ENCODE measurements at places on chromosomes 2 and 18.

DNA sequence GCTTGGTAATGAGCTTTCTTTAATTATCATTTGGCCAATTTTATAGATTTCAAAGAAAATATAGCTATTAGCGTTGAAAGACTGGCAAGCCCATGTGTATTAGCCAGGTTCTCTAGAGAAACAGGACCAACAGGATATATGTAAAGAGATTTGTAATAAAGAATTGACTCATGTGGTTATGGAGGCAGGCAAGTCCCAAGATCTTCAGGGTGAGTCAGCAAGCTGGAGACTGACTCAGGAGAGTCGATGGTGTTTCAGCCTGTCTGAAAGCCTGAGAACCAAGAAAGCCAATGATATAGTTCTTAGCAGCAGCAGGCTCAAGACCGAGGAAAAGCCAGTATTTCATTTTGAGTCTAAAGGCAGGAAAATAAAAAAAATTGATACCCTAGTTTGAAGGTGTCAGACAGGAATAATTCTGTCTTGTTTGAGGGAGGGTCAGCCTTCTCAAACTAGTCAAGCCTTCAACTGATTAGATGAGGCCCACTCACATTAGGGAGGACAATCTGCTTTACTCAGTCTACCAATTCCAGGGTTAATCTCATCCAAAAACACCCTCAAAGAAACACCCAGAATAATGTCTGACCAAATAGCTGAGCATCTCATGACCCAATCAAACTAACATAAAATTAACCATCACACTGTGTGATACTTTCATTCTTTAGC is 78.3 kb upstream of the CRIM1 start:
- peak; percentile 100 for ATAC-seq

DNA sequence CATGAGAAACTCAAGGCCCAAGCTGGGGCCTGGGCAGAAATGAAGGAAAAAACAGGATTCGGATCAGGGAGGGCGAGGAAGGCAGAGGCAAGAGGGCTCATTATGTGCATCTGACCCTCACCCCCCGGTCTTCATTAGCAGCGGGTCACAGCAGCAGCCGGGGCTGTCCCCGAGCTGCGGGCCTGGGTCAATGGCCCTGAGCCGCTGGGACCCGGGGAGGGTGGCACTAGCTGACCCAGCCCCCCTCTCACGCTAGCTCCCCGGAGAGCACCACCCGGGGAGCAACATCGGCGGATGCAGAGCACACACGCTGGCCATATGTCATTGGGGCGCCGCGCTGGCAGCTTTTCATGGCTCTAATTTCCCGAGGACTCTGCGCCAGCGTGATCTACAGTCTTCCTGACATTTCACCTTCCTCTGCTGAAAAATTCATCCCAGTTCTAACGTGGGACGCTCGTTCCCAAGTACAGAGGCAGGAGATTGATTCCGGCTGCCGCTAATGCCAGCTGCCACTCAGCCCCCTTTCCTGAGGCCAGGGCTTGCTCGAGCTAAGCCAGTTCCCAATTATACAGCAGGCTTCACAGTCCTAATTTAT is 63.7 kb downstream of the EIPR1 start:
- no peak for ATAC-seq

- ATAC-seq, result no peak
These were observed 96.8 kb downstream of the PRKCE start for GRCh38 chr2:45748239-45748638.

DNA sequence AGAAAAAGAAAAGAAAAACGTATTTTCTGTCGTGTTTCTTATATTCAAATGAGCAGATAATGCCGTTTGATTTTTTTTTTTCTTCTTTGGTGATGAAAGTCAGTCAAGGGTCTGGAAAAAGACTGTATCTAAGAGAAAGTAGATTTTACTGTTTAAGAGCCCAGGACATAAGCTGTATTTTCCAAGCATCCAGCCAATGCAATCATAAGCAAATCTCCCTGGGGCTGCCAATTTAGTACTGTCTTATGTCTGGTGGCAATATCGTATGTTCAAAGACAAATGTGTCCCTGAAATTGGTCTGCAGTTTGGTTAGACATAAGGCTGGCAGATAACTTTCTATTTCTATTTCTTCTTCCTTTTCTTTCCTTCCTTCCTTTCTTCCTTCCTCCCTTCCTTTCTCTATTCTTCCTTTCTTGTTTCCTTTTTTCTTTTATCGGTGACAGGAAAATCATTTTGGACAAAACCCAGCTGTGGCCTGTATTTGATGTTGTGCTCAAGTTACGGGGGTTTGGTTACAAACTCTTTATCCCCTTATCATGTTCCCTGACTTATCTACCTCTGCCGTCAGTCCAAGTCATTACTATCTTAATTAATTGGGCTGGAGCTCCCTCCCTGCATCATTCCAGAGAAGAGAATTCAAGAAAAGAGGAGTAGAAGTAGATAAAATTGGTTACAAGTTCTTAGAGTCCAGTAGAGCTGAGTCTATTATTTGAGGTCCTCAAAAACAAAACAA is 683.4 kb upstream of the FSHR start:
- ATAC-seq, result no peak

DNA sequence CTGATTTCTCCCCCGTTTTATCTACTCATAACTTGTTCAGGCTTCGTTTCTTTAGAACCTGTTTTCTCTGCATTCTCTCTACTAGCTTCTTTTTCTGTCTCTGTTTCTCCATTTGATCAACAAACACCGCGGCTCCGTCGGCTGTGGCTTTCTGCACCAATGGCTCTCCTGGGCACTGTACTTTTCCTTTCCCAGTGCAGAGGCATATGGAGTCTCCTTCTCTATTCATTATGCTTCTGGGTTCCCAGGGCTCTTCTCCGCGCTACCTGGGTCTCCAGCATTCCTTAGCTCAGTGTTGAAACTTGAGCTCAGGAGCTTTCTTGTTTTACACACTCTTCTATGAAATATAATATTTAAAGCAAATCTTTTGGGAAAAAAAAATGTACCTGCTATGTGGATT is 196.6 kb upstream of the SOX11 start:
- ATAC-seq, result no peak

- ATAC-seq, result peak; percentile 57
These were observed 326.5 kb upstream of the THUMPD2 start for GRCh38 chr2:40105593-40105992.

DNA sequence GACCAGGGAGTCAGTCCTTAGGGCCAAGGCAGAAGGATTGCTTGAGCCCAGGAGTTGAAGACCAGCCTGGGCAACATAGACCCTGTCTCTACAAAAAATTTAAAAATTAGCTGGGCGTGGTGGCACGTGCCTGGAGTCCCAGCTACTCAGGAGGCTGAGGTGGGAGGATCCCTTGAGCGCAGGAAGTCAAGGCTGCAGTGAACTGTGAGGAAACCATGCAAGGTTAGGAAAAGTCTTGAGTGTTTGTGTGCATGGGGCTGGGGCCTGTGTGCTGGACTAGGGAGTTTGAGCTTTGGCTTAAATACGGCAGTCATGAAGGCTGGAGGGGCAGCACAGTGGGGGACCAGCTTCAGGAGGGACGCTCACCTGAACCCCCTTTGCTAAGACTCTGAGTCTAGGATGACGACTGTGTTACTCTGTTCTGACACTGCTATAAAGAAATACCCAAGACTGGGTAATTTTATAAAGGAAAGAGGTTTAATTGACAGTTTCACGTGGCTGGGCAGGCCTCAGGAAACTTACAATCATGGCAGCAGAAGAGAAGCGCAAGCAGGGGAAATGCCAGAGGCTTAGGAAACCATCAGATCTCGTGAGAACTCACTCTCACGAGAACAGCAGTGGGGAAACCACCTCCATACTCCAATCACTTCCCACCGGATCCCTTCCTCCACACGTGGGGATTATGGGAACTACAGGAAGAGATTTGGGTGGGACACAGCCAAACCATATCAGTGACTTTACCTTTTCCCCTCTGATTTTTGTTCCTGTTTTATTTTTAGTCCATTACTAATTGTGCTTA is 39.4 kb downstream of the GORASP2 start:
- ATAC-seq, result no peak

GRCh38 chr2:161128885-161129284 is 31.3 kb upstream of the TANK start:
- ATAC-seq, result no peak

DNA sequence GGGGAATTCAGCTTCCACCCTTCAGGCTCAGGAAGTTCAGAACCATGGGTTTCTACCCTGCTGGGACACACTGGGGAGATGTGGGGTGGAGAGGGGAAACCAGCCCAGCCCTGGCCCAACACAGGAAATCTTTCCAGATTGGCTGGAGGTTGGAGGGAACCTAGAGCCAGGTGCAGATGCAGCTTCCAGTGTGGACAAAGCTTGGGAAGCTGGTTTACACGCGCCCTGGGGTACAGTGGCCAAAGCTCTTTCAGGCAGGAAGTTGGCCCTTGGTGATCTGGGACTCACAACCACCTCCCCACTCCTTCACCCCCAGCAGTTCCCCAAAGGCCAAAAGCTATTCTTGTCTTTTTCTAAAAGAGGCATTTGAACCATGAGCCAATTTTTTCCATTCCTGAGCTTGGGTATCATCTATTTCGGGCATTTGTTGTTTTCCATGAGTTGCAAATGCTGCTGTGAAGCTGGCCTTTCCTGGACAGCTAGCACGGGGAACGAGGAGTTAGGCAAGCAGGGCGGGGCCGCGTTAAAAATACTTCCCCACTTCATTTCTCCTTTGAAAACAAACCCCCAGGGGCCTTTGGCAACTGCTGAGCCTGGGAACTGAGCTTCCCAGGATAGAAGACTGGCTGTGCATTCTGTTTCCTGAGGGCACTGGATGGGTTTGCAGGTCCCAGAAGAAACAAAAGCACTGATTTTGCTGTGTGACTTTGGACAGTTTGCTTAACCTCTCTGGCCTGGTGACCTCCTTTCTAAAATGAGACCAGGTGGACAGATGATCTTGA is 3.1 kb upstream of the ARID5A start:
- ATAC-seq, result no peak

DNA sequence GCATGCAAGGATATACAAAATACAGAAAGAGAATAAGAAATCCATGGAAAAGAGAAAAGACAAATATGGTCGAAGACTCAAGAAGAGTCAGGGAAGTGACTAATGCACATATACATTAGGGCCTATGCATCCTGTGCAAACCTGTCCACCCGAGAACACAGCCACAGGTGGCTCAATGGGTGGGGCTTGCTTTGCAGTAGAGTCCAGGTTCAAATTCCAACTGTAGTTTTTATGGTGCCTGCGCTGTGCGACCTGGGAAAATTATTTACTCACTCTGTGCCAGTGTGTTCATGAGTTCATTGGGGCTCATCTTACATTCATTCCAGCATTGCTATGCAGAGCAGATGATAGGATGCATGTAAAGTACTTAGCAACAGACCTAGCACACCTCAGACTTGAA is 244.7 kb downstream of the CTNNA2 start:
- ATAC-seq, result no peak

GRCh38 chr2:75518638-75519465 is 41.9 kb downstream of the EVA1A start:
- ATAC-seq, result no peak

- peak; percentile 59 for ATAC-seq
These were observed 147.2 kb upstream of the CELF4 start for GRCh38 chr18:37712776-37713175.

DNA sequence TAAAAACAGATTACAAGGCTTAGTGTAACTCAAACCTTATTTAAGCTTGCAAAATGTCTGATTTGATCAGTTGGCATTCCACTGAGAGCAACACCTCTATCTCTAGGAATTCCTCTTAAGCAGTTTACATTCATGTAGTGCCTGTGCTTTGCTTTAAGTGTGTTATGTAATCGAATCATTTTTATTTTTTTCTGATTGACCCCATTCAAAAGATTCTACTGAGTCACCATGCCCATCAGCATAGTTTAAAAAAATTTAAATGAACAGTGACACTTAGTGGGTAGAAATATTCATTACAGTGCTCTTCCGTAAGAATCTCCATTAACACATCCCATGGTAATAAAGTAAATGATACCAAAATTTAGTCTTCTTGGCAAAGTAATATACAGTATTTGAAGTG is 67.8 kb upstream of the SLC4A10 start:
- ATAC-seq, result no peak

- no peak for ATAC-seq
These were observed 48.8 kb downstream of the SH3BP4 start for GRCh38 chr2:235000426-235001236.

DNA sequence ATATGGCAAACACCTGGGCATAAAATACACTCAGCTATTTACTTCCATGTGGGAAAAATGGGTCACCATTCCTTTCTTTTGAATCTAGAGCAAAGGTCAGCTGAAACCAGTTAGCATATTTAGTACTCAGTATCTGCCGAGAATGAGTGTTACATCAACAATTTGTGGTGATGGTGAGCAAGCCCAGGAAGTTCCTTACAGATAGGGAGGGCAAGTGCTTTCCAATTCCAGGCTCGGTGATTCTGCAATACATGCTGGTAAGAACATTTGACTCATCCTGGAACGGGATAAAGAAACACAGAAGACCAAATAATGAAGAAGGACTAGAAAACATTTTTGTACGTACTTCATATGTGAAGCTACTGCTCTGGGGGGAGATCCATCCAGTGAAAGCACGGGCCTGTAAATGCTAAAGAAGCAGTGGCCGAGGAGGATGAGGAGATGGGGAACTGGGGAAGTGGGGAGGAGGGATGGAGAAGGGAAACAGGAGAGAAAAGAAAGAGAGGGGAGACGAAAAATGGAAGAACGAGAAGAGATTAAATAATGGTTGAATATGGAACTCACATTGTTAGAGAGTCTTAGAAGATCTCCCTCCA is 251.9 kb downstream of the TTC32 start:
- ATAC-seq, result peak; percentile 88

DNA sequence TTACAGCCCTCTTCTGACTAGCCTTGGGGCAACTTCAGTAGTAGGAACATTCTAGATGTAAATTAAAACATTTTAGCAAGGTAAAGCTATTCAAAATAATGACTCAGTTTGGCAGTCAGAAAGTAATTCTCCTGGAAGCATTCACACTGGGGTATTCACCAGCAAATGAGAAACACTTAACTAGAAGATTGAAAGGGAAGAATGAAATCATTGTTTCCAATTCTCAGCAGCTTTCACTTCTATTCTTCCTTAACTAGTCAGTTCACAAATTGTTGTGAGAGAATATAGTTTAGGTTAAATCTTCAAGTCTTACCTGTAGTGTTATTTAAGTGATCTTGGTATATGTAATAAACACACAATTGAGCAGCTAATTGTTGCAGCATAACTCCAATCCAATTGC is 1135.6 kb upstream of the FAM98A start:
- no peak for ATAC-seq

- no peak for ATAC-seq
These were observed 101.2 kb upstream of the SEC11C start for GRCh38 chr18:59038295-59039039.

GRCh38 chr18:48468151-48468550 is 59.0 kb upstream of the ZBTB7C start:
- ATAC-seq, result no peak

DNA sequence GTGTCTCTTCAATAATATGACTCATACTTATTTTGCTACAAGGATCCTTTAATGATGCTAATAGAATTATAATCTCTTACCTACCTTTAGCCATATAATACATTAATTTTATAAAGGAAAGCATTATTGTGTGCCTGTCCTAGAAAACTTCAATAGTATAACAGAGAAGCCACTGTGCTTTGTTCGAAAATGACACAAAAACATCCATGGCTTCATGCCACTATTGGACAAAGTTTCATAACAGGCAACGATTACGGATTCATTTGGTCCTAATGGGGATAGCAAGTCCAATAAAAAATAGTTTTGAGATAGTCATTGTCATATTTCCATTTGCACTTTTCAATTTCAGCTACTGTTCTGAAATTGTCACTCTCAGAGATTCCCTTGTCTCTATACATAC is 52.5 kb upstream of the CCDC150 start:
- ATAC-seq, result no peak

Measured in esophagus mucosa (tissue), 1 donor.